CD4-positive, alpha-beta T cell treated with Interleukin-17A for 1 hour (primary cell): ENCODE measurements at places on chromosomes 16 and 17.

GRCh38 chr17:77839698-77840512 lies 118.6 kb upstream of the TNRC6C start:
- no peak for DNase-seq

DNA sequence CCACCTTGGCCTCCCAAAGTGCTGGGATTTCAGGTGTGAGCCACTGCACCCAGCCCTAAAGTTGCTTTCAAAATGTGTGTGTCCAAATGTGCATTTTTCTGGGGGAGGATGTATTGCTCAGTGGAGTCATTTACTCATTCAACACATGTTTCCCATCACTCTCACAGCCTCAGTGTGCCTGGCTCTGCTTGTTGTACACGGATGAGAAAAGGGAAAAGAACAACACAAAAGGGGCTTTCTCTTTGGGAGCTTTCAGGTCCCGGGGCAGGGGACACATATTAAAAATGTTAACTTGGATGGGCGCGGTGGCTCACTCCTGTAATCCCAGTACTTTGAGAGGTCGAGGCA lies 1.7 kb upstream of the PPL start:
- no peak for DNase-seq

DNA sequence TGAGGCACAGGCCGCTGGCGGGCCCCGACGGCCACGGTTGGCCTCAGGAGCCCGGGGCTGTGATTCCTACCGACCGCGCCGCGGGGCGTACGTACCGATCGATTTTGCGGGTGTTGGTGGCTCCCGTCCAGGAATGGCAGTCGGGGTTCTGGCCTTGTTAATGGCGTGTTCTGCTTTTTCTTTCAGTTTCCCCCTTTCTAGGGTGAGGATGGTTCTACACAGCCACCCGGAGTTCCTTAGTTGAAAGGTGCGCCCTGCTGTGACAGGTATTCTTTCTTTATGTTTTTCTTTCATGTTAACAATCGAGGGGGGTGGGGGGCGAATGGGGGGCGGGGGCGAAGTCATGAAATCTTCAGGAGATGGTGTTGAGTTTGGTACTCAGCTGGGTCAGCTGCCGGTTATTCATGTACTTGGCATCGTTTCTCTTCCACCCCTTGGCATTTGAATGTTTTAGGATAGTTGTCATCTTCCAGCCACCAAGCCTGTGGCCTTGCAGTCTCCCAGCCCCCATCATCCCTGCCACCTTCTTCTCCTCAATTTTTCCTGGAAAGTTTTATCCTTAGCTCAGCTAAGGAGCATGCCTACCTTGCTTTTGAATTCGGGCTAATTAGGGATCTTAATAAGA lies 802 bp downstream of the CYLD start:
- peak; percentile 70 for DNase-seq

- peak; percentile 78 for DNase-seq
Observed at GRCh38 chr17:78818932-78819331, 21.7 kb downstream of the USP36 start.

DNA sequence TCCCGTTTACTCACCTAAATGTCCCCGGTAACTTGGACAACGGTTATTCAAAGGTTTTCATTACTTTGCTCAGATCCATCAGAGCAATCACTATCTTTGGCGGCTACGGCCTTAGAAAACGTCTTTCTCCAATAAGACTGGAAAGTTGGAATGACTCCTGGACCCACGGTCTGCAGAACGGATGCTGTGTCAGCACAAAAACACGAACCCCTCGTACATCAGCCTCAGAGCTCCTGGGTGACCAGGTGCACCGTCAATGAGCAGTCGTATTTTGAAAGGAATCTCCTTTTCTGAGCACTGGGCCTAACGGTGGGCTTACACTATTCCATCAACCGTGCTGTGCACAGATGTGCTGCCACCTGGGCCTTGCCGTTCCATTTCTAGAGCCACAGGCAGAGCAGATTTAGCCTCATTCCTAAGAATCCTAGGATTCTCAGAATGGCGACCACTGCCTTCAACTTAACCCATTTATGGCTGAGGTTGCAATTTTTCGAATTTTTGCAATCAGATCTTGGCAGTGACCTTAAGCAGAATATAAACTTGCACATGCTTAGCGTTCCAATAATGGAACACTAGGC lies 110.8 kb upstream of the ZNF750 start:
- DNase-seq, result no peak

GRCh38 chr17:147796-148740 lies 10.7 kb downstream of the SCGB1C2 start:
- DNase-seq, result no peak

DNA sequence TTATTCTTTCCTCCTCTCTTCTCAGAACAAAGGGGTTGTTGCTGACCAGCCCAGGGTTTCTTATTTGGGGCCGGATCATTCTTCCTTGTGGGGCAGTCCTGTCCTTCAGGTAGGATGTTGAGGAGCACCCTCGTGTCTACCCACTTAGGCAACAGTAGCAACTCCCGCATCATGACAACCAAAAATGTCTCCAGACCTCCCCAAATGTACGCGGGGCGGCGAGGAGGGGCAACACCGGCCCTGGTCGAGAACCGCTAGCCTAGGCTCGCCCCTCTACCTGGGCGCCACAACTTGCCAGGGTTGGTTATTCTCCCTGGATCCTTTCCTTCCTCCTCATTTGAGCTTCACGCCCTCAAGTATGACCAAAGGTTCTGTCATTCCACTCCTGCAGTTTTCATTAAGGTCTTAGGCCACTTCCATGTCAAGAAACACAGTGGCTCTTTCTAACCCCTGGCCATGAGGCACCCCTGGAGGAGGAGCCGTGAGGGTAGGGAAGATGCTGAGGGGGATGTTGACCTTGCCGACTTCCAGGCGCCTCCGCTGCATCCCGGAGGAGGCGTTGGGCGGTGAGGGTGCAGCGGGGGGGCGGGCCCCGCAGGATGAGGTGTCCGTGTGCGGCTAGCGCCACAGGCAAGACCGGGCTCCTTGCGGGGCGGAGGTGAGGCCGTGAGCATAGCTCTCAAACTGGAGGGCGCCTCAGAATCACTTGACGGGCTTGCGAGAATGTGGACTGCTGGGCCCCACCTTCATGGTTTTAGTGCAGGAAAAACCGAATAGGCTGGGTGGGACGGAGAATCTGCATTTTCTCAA lies 712 bp upstream of the SPECC1 start:
- DNase-seq, result no peak

DNA sequence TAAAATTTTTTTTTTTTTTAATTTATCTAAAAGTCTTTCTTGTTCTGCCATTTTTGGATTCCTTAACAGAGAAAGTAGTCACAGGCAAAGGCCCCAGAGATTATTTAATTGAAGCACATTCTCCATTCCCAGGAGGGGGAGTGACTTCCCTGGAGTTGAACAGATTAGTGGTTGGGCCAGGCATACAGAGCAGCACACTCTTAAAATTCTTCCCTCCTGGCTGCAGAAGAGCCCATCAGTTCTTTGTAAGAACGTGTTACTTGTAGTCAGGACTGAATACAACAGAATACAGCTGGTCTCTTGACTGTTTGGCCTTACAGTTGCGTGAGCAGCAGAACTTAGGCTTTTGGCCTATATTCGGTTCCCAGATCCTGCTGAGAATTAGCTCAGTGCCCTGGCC lies 1.8 kb downstream of the ALKBH5 start:
- DNase-seq, result no peak

DNA sequence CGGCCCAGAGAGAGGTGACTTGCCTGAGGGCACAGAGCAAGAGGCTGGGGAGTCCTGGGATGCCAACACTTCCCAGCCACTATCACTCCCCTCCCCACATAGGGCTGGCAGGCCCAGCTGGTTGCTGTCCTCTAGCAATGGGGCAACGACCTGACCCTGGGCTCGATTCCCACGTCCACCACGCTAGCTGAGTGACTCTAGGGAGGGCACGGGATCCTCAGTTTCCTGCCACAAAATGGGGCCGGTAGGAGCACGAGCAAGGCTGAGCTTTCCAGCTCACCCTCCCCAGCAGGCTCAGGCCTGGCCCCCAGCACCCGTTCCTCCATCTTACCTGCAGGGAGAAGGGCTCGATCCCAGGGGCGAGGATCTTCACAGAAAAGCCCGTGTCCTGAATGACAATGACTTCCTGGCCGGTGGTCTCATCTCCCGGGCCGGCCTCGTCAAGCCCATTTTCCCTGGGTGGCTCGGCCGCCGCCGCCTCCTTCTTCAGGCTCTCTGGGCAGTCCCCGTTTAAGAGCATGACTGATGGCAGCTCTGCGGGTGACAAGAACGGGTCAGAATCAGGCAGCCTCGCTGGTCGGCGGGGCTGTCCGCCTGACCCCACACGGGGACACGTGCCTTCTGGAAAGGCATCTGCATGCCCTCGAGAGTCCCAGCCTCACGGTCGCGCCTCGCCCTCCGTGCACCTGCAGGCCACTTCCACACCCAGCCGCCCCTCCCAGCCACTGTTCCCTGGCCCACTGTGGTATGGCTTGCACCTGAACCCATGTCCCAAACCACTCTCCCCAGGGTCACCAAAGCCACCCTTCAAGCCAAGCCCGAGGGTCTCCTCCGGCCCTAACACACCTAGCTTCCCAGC lies 7.3 kb downstream of the CLUH start:
- DNase-seq, result no peak

DNA sequence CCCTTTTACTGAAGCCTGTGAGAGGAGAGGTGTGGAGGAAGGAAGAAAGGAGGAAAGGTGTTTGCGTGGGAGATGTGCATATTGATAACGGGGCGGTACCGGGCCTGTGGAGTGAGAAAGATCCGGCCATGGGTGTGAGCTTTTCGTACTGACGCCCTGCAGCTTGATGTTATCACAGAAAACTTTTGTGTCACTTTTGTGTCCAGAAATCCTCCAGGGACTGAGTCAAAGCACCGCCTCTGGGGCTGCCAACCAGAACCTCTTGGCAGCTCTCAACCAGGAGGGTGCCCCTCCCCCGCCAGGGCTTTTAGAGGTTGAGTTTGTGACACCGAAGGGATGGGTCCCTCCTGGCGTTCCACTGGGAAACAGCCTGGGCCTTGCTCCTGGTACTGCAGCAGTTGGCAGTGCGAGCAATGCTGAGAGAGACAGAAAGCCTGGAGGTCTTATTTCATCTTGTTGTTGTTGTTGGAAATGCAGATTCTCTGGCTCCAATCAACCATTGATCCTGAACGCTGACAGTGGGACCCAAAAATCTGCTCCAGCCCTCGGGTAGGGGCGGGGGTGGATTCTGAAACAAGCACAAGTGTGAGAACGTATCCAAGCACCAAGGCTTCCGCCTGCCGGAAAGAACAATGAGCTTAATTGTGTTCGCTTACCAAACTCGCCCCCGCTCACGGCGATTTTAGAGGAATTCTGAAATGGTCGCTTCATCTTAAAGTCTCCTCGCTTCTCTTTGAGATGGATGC lies 65.0 kb downstream of the CRISPLD2 start:
- DNase-seq, result no peak

DNA sequence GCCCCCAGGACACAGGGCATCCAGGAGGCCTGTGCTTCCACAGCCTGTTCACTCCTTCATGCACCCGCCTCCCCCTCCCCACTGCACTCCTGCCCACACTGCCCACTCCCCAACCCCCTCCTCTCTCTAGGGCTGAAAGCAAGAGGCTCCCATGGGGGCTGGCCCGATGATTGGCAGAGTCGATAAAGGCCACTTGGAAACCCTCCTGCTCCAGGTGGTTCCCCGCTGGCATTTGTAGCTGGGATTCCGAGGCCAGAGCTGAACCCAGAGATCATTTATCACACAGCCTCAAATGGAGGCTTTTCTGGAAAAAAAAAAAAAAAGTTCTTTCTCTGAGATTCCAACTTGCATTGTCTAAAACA lies 74.1 kb downstream of the SREBF1 start:
- DNase-seq, result no peak

- no peak for DNase-seq
Observed at GRCh38 chr16:1890024-1890707, 18.2 kb upstream of the MEIOB start.

GRCh38 chr17:78588258-78589030 lies 11.2 kb upstream of the DNAH17 start:
- DNase-seq, result no peak

DNA sequence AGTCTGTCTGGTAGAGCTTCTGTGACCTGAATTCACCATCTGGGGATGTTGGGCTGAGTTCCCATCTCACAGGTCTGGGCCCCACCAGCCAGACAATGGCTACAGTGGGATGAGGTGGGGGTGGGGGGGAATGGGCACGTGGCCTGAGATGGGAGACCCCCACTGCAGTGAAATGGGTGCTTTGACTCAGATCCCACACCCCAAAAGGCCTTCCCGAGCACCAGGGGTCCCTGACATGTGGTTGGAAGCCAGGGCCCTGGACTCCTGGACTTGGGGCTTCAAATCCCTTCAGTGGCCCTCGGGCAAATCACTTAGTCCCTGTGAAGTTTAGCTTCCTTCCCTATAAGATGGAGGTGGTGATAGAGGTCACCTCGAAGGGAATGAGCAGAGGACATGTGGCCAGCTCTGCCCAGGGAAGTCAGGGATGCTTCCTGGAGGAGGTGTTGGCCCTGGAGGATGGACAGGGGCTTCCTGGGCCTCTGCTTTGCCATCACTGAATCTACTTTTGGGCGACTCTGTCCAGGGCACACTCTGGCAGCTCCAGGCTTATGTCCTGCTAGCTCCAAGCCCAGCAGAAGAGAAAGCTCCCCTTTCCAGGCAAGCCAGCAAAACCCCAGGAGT lies 218.1 kb downstream of the KATNIP start:
- DNase-seq, result no peak

GRCh38 chr17:67044016-67044772 lies at the start of gene CACNG1:
TSS of gene CACNG1 (plus strand) at chr17:67044554. CDS start at chr17:67044661, 107 bp downstream.
- no peak for DNase-seq

GRCh38 chr17:47120521-47121095 lies 68.5 kb downstream of the CDC27 start:
- no peak for DNase-seq

- no peak for DNase-seq
Observed at GRCh38 chr17:2977157-2977556, 86.2 kb downstream of the OR1D5 start.

- peak; percentile 74 for DNase-seq
Observed at GRCh38 chr16:2752850-2753732, 653 bp downstream of the SRRM2 start.

- no peak for DNase-seq
Observed at GRCh38 chr17:31144428-31144827, 49.7 kb downstream of the NF1 start.

DNA sequence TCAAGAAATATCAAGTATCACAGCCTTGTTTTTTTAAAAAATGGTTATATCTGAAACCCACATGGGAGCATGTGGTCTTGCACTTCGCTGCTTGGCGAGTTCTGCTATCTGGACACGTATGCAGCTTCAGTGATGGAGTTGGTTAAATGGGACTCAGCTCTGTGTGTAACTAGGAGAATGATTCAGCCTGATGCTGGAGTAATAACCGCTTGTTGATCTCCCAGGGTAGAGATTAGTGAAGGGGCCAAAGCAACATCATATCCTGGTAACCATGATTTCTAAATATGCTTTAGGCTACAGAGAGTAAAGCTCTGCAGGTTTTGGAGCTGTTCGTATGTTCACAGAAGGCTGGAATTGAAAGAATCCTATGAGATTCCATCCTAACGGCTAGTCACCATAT lies 63.2 kb downstream of the IQCK start:
- no peak for DNase-seq

DNA sequence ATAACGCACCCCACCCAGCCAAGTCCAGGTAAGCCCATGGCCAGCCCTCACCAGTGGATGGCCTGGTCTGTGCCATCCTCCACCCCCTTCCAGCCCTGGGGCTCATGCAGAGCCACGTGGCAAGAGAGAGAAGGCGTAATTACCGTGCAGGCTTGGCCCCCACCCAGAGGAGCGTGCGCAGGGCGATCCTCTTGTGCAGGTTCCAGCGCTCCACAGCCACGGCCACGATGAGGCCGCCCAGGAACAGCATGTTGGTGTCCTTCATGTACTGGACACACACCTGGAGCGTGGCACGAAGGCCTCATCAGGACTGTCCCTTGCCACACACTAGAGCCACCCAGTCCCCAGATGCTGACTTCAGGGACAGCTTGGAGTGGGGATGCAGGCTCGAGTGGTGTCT lies 6.7 kb downstream of the SLC13A5 start:
- no peak for DNase-seq
